ENCODE measurements at places on chromosomes 1 and 21.
A peak's percentile ranks its signal among the peaks of the same experiment; 100 is the strongest.

DNA sequence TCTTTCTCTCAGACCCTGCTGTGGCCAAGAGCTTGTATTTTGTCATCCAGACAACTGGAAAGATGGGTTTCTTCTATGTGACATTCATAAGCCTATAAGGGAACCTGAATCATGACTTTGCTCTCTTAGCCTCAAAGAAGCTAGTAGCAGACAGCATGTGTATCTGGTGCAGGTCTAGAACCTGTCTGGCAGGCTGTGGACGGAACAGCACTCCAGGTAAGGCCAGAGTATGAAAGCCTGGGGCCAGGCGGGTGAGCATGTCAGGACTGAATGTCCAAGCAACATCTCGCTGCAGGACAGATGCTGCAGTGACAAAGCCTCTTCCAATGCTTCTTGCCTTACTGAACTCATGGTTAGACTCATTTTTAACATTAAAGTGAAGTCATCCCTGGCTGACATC, 32.8 kb downstream of the AKNAD1 start:
- no peak overlapping the region for H3K27ac ChIP-seq
- no peaks in the 10 kb centered on the region for H3K27me3 ChIP-seq
- H3K4me1 ChIP-seq = peaks cover 8% of the 10 kb centered on the region
- H3K4me3 ChIP-seq = no peak overlapping the region

DNA sequence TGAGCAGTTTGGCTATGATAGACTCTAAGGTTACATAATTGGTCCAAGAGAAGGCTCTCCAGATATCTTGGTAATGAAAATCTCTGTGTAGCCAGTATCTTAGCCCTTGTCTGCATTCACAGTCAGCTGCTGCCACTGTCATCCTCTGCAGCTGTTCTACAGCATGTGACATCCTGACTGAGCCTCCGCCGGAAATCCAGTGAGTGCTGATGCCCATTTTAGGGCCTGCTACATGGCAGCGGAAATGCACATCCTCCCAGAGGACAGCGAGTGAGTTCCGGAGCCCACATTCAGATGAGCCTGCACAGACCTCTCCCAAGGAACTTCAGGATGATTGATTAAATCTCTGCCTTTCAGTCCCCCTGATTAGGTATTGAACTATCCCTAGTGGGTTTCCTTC, 237.1 kb downstream of the HHIPL2 start:
- no peak overlapping the region for H3K4me3 ChIP-seq
- H3K27me3 ChIP-seq = no peaks in the 10 kb centered on the region
- H3K4me1 ChIP-seq = no peaks in the 10 kb centered on the region
- DNase-seq = no peak

- no peak overlapping the region for H3K27ac ChIP-seq
- H3K4me1 ChIP-seq = no peaks in the 10 kb centered on the region
- H3K36me3 ChIP-seq = no peaks in the 10 kb centered on the region
- no peak overlapping the region for H3K4me3 ChIP-seq
Observed at GRCh38 chr1:157069601-157070000, 24.1 kb upstream of the ARHGEF11 start.

DNA sequence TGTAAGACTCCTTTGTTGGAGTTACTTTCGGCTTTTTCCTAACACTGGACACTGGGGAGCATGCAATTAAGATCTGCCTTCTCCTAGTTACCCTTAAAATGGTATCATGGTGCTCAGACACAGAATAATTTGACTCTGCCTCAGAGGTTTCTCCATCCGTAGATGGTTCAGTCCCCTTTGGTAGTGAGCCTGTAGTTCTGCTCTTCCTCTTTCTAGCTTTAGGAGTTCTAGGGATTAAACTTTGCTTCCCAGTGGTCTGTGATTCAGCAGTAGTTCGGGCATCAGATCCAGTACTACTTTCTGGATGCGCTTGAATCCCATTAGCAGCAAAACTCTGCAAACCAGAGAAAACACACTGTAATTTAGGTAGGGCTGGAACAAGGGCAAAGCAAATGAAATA, 1.5 kb downstream of the DNTTIP2 start:
- no peak for DNase-seq
- no peaks in the 10 kb centered on the region for H3K27me3 ChIP-seq
- no peak overlapping the region for H3K27ac ChIP-seq
- H3K4me3 ChIP-seq = peak overlapping the region; percentile 91
- peaks cover 34% of the 10 kb centered on the region for H3K4me1 ChIP-seq

DNA sequence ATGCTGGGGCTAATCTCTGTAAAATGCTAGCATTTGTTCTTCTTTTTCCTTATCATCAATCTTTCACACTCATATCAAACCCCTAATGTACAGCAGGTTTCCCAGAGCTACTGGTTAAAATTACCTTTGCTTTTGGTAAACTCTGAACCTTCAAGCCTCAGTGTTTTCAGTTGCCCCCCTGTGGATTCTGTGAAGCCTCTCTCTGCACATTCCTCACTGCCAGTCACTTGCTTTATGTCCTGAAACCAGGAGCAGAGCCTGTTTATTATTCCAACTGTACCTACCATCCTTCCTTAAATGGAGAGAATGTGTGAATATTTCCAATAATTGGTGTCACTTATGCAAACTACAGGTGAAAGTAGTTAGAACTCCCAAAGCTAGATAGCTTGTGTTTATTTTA, 134.2 kb downstream of the NEK7 start:
- H3K27me3 ChIP-seq = no peaks in the 10 kb centered on the region
- no peaks in the 10 kb centered on the region for H3K4me1 ChIP-seq
- H3K4me3 ChIP-seq = no peak overlapping the region
- H3K27ac ChIP-seq = no peak overlapping the region
- H3K36me3 ChIP-seq = peaks cover 36% of the 10 kb centered on the region

DNA sequence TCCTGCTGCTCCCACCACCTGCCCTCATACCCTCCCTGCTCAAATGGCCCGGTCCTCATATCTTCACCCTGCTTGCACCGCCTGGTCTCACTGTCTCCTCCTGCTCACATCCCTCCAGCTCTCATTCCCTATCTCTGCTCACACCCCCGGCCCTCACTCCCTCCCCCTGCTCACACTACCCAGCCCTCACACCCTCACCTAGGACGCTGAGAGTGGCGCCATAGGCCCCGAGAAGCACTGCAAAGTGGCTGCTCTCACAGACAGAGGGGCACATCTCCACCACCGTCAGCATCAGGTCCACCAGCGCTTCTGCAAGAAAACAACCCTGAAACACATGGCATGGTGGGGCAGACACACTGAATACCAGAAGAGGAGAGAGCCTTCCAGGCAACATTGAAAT, 38.6 kb downstream of the MRAP start:
- peaks cover 92% of the 10 kb centered on the region for H3K36me3 ChIP-seq
- no peak overlapping the region for H3K27ac ChIP-seq
- no peaks in the 10 kb centered on the region for H3K4me1 ChIP-seq
- no peak overlapping the region for H3K4me3 ChIP-seq
- no peak for DNase-seq

GRCh38 chr1:101301446-101302057, 64.7 kb downstream of the S1PR1 start:
- H3K4me1 ChIP-seq = peaks cover 12% of the 10 kb centered on the region
- H3K4me3 ChIP-seq = no peak overlapping the region
- H3K27ac ChIP-seq = no peak overlapping the region
- DNase-seq = no peak

DNA sequence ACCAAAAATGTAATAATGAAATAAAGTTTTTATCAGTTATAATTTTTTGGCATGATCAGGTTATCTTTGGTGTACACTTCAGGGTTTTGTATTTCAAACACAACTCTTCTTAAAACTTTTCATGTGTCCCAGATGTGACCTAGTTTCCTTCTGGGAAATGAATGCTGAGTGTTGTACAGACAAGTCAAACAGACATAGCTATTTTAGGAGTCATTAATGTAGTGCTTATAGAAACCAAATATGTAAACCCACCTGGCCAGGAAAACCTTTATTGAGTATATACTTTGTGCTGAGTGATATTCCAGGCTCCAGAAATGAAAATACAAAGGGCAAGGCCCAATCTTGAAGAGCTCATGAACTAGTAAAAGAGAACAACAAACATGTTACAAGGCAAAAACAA, 25.9 kb upstream of the HOOK1 start:
- no peak for DNase-seq
- no peak overlapping the region for H3K27ac ChIP-seq
- no peaks in the 10 kb centered on the region for H3K27me3 ChIP-seq
- no peaks in the 10 kb centered on the region for H3K4me1 ChIP-seq

- no peaks in the 10 kb centered on the region for H3K27me3 ChIP-seq
- no peak overlapping the region for H3K27ac ChIP-seq
Observed at GRCh38 chr21:46443910-46444309, 14.8 kb upstream of the DIP2A start.

- H3K4me3 ChIP-seq = no peak overlapping the region
- H3K27ac ChIP-seq = no peak overlapping the region
- peaks cover 35% of the 10 kb centered on the region for H3K27me3 ChIP-seq
- H3K4me1 ChIP-seq = no peaks in the 10 kb centered on the region
Observed at GRCh38 chr1:171654201-171654941, 1.9 kb upstream of the MYOC start.

DNA sequence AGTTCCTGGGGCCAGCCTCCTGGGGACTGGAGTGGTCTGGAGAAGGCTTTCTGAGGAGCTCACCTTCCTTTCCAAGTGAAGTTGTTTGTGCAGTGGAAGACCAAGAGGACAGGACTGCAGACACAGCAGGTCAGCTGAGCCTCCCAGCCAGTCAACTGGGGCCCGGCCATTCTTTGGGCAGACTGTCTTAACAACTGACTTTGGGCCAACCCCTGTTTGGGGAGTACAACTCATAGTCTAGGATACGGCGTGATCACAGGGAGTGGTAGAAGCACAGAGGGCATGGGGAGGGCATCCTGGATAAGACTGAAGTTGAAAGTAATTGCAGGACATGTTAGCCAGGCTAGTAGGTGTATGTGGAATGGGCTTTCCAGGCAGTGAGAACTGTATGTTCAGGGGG, 50.3 kb downstream of the PGM1 start:
- peaks cover 33% of the 10 kb centered on the region for H3K36me3 ChIP-seq
- no peaks in the 10 kb centered on the region for H3K27me3 ChIP-seq
- no peak overlapping the region for H3K4me3 ChIP-seq
- DNase-seq = no peak
- no peak overlapping the region for H3K27ac ChIP-seq

DNA sequence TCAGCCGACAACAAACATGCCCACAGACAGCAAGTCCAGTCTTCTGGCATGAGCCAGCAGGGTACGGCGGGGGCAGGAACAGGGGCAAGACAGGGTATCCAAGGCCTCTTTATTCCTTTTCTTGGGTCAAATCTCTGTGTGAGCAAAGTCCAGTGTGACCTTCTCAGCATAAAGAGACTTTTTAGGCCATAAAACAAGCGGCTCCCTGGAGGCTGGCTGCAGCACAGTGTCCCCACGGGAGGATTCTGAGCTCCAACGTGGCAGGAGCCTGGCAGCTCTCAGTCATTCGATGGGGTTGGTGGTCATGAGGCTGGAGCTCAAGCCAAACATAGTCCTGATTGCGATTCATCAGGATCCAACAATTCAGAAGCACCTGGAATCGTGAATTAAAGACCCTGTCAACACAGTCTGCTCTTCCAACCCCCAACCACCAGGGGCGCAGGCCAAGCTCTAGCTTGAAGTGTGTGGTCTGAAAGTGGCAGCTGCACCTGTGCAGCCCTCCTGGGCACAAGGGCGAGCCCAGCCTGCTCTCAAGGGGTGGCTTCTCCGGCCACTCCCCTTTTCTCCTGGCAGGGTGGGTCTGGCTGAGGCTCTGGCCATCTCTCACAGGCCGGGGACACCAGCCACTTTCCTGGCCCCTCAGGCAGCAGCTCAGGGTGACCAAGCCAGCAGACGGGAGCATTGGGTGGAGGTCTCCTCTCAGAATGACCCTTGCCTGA, 62.1 kb downstream of the SLC66A1 start:
- H3K4me3 ChIP-seq = no peak overlapping the region
- no peaks in the 10 kb centered on the region for H3K27me3 ChIP-seq
- no peak for DNase-seq
- H3K36me3 ChIP-seq = peaks cover 68% of the 10 kb centered on the region

DNA sequence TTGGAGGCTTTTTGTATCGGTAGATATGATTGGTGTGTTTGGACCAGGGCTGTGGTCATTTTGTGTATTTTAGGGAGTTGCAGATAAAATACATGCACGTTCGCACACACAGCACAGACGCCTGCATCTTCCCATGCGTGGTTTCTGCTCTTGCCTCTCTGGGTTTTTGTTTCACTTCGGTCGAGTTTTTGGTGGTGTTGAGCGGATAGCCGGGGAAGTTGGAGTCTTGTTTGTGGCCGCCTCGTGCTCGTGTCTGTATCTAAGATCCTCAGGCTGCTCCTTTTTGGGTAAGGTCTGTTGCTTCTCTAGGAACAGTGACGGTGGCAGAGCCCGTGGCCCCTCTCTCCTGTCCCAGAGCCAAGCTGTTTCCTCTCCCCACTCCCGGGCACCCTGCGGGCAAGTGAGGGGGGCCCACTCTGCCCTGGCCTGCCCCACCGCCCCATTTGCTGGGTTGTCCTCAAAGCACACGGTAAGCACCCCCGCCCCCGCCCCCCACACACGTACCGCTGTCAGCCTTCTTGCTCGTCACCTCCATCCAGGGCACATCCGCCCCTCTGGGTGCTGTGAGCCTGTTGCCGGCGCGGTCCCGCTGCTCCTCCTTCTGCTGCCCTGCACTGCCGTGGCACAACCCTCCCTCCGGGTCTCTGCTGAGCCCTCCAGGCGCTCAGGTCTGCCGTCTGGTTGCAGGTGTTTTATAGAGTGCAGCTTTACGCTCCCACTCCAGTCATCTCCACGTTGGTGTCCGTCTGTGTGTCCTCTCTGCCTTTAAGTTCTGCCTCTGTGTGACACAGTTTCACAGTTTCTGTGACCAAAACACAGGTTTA, 51.9 kb downstream of the AGPAT3 start:
- no peak overlapping the region for H3K27ac ChIP-seq
- no peak overlapping the region for H3K4me3 ChIP-seq
- H3K27me3 ChIP-seq = no peaks in the 10 kb centered on the region

GRCh38 chr1:241934201-241934848, 23.2 kb upstream of the BECN2 start:
- H3K27ac ChIP-seq = no peak overlapping the region
- no peaks in the 10 kb centered on the region for H3K36me3 ChIP-seq
- DNase-seq = no peak
- no peak overlapping the region for H3K4me3 ChIP-seq

DNA sequence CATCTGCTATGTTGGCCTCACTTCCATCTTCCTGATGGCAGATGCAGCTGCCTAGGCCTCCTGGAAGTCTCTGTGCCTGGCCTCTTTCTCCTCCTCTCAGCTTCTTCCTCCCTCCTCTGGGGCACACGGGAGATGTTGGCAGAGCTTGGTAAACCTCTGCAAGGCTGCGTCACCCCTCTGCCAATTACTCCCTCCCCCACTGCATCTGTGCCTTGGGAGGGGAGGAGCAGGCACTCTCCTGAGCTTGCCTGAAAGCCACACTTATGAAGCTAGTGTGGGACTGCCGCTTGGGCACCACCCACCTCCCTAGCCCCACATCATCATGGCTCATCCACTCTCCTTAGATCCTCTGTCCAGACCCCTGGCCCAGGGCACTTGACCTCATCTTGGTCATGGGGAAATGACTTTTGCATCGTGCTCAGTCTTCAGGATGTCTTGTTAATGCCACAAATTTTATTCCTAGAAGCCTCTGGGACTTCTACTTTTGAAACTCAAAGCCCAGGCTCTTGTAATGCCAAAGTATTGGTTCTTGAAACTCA, 7.3 kb upstream of the TMEM51 start:
- no peaks in the 10 kb centered on the region for H3K4me1 ChIP-seq
- no peaks in the 10 kb centered on the region for H3K36me3 ChIP-seq
- no peak overlapping the region for H3K27ac ChIP-seq
- DNase-seq = no peak

GRCh38 chr1:221470000-221470698, 271.7 kb downstream of the DUSP10 start:
- no peak overlapping the region for H3K4me3 ChIP-seq
- DNase-seq = no peak
- H3K4me1 ChIP-seq = no peaks in the 10 kb centered on the region
- no peaks in the 10 kb centered on the region for H3K36me3 ChIP-seq
- no peak overlapping the region for H3K27ac ChIP-seq
- H3K27me3 ChIP-seq = peaks cover 4% of the 10 kb centered on the region

GRCh38 chr1:164726235-164726634, 167.3 kb downstream of the PBX1 start:
- DNase-seq = no peak
- H3K4me3 ChIP-seq = no peak overlapping the region
